Retina (tissue), 1 donor: ENCODE measurements at places on chromosomes 11 and 22.

DNA sequence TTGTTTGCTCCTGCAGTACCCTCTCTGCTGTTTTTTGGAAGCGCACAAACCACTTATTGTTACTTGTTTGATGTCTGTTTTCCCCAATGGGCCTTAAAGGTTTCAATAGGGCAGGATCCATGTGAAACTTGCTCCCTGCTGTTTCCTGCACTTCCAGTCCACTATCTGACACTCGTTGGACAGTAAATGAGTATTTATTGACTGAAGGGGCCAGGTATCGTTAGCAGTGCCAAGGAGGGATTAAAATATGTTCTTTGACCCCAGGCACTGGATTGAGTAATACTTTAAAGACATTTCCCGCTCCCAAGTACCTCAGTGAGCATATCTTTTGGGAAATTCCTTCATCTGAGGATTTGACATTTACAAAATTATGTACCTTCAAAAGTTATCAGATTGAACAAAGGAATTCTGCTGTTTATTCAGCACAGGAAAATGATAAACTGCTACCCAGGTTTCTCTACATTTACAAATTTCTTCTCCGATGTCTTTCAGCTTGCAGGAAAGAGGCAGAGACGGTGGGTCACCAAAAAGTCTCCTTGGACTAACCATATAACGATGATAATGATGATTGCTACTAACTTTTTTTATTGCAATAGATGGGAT is 23.3 kb upstream of the OR9Q2 start:
- DNase-seq, result no peak

- DNase-seq, result no peak
Observed at GRCh38 chr11:73284106-73284505, 12.0 kb downstream of the P2RY6 start.

DNA sequence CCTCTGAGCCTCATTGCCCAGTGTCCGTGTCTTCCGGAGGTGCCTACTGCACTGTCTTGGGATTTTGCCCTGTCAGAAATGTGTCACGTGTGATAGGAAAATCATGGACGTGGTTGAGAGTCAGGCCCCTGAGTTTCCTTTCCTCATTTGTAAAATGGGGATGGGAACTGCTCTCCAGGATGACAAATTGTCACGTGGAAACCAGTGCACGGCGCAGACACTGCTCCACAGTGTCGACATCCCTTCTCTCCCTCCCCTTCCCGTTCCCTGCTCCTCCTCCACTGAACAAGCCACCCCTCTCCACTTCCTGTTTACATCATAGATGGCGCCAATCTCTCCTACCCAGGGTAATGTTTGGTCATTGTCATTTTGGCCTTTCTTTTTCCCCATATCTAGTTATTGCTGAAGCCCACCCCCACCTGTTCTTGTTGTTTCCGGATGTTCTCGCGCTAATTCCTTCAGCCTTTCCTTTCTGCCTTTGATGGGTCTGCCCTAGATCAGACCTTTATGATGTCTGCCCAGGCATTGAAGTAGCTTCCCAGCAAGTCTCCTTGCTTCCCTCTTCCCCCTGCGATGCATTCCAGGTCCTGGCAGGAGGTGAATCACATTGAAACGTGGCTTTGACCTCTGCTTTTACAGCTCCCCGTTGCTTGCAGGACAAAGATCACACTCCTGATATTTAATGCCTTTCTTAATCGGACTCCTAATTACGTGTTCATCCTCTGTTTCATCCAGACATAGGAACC is 91.8 kb downstream of the TBC1D22A start:
- DNase-seq, result no peak

DNA sequence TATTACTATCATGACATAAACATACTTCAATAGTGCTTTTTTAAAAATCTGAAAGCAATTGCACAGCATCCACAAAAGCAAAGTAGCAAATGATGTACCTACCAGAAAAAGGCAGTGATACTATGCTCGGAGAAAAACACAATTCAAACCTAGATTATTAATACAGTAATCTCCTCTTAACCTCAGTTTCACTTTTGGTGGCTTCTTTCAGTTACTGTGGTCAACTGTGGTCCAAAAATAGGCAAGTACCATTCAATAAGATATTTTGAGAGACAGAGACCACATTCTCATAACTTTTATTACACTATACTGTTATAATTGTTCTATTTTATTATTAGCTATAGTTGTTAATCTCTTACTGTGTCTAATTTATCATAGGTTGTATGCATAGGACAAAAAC is 20.8 kb downstream of the KCNA4 start:
- no peak for DNase-seq

- peak; percentile 1 for DNase-seq
Observed at GRCh38 chr22:20316217-20316843, 3.5 kb downstream of the DGCR6L start.
